ENCODE measurements at places on chromosomes 11 and 22.

GRCh38 chr22:35400501-35400790, 506 bp downstream of the MCM5 start:
- no peak for DNase-seq

DNA sequence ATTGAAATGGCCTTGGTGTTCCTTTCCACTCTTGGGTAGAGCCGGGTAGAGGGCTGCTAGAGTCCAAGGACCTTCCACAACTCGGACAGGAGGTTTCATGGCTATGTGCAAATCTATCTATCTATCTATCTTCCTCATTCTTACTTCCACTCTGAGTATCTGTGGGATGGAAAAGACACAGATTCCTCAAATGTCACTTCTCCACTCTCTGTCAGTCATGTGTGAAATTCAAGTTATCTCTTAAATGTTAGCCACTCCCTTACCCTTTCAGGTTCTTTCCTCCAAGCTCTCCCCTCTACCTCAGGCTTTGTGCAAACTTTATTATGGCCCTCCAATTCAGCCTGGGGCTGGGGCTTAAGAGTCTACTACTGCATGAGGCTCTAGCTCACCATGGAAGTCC, 84.3 kb downstream of the GDPD4 start:
- no peak for DNase-seq

DNA sequence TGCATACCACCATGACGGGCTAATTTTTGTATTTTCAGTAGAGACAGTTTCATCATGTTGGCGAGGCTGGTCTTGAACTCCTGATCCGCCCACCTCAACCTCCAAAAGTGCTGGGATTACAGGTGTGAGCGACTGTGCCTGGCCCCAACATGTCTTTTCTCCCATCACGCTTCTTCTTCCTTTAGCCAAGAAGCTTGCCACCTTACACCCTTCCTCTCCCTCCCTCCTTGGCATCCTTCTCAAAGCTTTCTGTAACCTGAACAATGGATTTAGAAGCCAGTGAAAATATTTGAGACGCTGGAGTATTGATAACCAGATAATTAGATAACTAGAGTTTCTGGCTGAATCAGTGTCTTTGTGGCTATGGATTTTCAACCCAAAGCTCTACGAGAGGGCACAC, 11.3 kb upstream of the NNMT start:
- DNase-seq, result no peak

GRCh38 chr11:11534981-11535380, 86.8 kb downstream of the GALNT18 start:
- no peak for DNase-seq

GRCh38 chr11:66371627-66372415, at the start of gene SLC29A2:
Gene SLC29A2 (minus strand): TSS chr11:66371760. CDS start chr11:66371591, 169 bp downstream.
- DNase-seq, result peak; percentile 71

DNA sequence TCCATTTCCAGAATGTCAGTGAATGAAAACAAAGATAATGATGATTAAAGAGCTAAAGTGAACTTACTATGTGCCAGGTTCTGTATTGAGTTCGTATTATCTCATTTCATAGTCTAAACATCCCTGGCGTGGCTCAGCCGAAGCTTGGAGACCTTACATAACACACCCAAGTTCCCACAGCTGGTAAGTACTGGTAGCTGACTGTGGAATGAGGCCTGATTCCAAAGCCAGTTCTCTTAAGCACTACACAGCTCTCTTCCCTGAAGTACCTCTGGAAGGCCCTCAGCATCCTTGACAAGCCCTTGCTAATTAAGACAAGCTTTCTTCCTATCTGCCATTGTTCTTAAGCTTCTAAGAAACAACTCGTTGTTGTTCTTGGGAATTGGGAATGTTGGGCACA, 28.6 kb upstream of the NCAM1 start:
- DNase-seq, result no peak
